ENCODE measurements at places on chromosomes 13 and 19. TPM values are rescaled to one million over a fixed set of nuclear protein-coding genes. Genes with fewer than 3 reads are reported as not detected.

GRCh38 chr13:20840568-20840967, 62.0 kb downstream of the XPO4 start:
- DNase-seq = no peak

- peak; percentile 21 for DNase-seq
Observed at GRCh38 chr19:15108145-15108844, 1.1 kb downstream of the SYDE1 start.

Gene CNMD
- total RNA-seq = not detected

Gene MLLT1
- total RNA-seq = 12.5 TPM

DNA sequence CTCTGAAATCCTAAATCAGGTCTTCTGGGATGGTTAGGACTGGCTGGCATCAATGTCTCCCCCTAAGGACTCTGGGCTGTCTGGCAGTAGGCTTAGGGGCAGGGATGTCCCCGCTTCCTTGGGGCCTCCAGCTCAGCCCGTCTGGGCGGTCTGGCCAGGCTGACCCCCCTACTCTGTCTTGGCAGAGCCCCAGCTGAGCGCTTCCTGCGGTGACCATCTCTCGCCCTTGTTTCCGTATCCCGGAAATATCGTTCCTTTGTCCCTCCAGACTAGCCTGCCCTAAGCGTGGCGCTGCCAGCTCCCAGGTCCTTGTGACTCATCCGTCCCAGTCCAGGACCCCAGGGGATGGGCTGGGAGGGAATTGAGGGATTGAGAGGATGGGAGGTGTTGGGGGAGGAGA, 11.3 kb downstream of the GTPBP3 start:
- no peak for DNase-seq

DNA sequence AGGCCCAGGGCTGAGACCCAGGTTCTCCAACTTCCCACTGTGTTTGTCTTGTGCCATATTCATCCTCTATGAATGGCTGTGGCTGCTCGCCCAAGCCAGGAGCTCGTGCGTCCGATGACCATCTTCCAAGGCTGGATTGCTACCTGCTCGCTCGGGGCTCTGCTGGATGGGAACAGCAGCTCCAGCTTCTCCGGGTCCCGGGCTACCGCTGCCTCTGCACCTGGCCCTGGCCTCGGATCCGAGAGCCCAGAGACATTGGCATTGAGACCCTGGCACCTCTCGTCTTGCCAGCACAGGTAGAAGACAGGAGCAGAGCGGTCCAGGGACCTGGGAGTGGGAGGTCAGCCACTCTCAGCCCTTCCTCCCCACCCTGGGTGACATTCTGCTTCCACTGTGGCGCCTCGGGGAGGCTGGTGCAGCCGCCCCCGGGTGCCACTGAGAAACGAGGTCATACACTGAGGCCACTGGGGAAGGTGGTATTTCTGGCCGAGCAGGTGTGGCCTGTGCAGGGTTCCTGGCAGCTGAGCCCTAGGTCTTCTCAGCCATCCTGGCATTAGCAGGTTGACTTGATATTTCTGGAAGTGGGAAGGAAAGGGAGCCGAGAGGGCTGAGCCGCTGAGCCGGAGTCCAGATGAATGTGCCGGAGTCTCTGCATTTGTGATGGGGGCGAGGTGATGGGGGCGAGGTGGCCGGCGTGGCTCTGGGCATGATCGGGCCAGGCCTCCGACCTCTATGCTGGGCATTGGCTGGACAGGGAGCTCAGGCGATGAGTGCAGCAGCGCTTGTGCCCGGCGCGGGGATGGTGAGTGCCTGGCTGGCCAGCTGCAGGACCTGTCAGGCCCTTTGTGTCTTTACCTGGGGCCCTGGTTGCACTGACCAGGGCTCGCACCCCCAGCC, 18.6 kb downstream of the NDUFB7 start:
- DNase-seq = no peak

DNA sequence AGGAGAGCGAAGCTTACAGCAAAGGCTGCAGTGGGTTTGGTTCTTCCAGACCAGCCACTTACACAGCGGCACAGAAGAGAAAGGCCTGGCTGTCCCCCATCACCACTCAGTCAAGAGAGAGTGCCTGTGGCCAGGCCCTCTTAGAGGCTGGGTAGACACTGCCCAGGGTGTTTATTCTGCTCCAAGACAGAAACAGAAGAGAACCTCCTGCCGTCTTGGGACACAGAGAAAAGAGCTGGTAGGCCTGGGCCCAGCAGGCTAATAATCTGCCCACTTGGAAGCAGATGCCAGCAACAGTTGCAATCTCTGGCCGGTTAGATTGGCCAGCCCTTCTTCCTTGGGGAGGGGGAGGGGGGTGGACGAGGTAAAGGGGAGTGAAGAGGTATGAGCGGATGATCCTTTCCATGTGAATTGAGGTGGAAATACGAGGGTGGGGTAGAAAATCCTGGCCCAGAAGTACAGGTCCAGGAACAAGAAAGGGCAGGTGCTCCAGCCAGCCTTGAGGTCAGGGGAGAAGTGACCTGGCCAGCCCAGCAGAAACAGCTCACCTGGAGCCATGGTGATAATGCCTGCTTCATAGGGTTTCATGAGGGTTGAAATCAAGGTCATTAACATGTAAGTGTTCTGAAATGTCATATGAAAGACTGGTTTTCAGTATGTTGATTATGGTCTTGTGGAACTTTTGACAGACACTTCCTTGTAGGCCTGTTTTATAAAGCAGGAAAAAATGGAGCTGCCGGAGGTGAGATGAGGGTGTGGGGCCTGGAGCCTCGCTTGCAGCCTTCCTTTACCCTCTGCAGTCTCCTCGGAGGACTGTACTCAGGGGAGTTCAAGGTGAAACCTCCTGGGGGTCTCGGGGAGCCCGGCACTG, 116.9 kb downstream of the SIPA1L3 start:
- DNase-seq = no peak

Gene CEACAM20
- not detected for total RNA-seq

DNA sequence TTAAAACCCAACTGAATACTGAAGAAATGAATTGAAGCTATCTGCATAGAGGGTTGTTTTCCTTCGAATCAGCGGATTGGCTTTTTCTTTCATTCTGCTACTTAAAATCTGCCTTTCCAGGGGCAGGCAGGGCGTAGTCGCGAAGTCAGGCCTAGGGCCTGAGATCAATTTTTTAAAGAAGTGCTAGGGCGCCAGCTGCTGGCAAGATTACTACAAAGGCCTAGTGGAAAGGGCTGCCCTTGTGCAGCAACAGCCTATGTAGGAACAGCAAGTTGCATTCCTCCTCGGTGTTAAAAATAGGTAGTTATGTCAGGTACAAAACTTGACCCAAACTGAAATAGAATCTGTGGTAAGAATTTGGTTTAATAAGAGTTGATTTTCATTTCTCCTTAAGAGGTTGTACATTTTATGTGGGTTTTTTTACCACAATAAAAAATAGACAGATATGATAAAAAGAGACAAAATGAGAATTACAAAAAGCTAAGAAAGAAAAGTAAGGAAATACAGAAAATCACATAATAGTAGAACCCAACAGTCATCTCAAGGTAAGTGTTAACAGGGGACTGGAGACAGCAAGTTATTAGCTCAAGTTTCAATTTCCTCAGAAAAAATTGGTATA, 9.5 kb upstream of the URAD start:
- peak; percentile 34 for DNase-seq

Gene ZNF177
- total RNA-seq = 0.64 TPM

Gene ZNF726
- 4.5 TPM for total RNA-seq

Gene HSH2D
- total RNA-seq = not detected

DNA sequence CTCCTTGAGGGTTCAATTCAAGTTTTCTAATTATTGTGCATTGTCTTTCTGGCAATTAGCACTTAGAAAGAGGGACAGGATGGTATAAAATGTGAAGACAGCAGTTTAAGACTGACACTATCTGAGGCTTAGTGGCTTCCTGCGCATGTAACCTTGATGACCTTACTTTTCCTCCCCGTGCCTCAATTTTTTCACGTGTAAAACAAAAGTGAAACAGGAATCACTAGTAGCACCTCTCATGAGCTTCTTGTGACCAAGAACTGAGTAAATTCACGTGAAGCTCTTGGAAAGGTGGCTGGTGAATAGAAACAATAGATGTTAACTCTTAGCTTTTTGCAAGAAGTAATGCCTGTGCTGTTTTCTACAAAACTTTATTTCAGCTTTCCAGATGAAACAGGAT, 233.9 kb downstream of the LMO7 start:
- DNase-seq = no peak

DNA sequence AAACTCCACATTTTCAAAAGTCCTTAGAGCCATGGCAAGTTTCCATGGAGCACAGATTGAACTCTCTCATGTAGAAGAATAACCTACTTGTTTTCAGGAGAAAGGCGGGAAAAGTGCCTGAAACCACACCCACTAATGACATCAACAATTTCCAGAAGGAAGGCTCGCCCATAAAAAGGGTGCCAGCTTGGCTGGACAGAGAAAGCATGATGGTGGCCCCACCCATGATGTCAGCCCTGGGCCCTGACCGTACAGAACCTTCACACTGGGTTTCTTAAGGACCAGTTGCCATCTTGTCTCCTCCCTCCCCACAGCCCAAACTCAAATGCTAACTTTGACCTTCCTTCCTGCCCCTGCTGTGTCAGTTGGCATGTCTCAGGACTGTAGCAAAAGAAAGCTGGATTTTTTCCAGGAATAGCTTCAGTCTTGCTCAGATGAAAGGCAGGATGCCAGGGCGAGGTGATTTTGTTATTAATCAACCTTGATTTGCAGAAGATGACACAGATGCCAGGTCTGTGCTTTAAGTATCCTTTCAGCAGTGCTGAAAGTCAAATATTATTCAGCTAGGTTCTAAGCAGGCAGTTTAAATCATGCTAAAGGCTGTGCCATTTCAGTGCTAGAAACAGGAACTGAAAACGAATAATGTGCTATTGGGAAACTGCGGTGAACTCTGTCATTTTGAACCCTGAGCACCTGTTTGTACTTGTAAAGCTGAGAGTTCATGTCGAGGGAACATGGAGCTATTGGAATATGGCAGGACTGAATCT, 89.5 kb upstream of the RFC3 start:
- DNase-seq = no peak

- DNase-seq = peak; percentile 50
Observed at GRCh38 chr13:93235258-93236015, 8.8 kb downstream of the GPC6 start.

DNA sequence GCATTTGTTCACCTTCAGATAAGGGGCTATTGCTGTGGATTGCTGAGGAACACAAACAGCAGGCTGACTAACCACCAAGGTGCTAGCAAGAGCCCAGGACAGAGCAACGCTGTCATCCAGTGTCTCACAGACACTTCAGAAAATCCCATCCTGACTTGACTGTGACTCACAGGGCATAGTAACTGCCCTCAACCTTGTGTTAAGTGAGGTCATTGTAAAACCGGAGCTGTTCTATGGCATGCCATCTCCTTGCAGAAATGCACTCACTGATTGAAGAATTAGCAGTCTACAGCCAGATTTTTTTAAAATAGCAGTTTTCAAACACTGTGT, 51.1 kb downstream of the TNFRSF19 start:
- DNase-seq = peak; percentile 78

Gene ZNF766
- total RNA-seq = 6.4 TPM

Gene IGFL3
- not detected for total RNA-seq

Gene ATP8B3
- 0.86 TPM for total RNA-seq

Gene UBAC2
- total RNA-seq = 45.3 TPM

- DNase-seq = no peak
Observed at GRCh38 chr13:21360463-21360862, 98.6 kb downstream of the ZDHHC20 start.

DNA sequence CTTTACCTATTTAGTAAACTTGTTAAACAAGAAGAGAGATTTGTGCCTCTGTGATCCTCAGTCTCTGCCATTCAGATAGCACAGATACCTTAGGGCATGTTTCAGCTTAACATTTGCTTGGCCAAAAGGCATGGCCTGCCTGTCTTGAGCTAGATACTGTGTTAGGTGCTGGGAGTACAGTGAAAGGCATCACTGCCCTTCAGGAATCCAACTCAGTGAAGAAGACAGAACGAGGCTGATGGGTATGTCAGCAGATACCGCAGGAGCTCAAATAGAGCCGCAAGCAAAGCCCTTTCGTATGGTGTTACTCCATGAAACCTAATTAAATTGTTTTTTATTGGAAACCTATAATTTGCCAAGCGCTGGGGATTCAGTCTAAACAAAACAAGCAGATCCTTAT, 12.9 kb downstream of the ZNF507 start:
- no peak for DNase-seq

- no peak for DNase-seq
Observed at GRCh38 chr13:84566780-84567179, 684.5 kb upstream of the SLITRK1 start.

Measured in fibroblast of villous mesenchyme (primary cell).